Smooth muscle cell of trachea (primary cell): ENCODE measurements at places on chromosomes 4 and X. TPM values are rescaled to one million over a fixed set of nuclear protein-coding genes. Genes with fewer than 3 reads are reported as not detected.

The MAGEA11 gene
- under 0.01 TPM in 1 of 2 replicates, not detected in the other for total RNA-seq

The CORIN gene
- total RNA-seq = 0.15 and 0.33 TPM in 2 replicates

The RUFY3 gene
- 77.2 and 98.5 TPM in 2 replicates for total RNA-seq

The MAEA gene
- total RNA-seq = 78.1 and 81.9 TPM in 2 replicates

The EBP gene
- total RNA-seq = 17.9 and 76.4 TPM in 2 replicates

The PGAM4 gene
- total RNA-seq = not detected in 2 replicates

The PDE6B gene
- 1.5 TPM in 1 of 2 replicates, not detected in the other for total RNA-seq

The TAF9B gene
- total RNA-seq = 25.1 and 43.1 TPM in 2 replicates

The RBM46 gene
- 0.15 and 0.17 TPM in 2 replicates for total RNA-seq

The DCHS2 gene
- total RNA-seq = 0.15 TPM in 1 of 2 replicates, not detected in the other

The TRIML2 gene
- total RNA-seq = 0.33 TPM in 1 of 2 replicates, not detected in the other

The STS gene
- 4.2 and 7.6 TPM in 2 replicates for total RNA-seq

The KLHL4 gene
- under 0.01 and 0.58 TPM in 2 replicates for total RNA-seq

The TRO gene
- 22.1 and 27.8 TPM in 2 replicates for total RNA-seq

The TGIF2LX gene
- total RNA-seq = not detected in 2 replicates

The PROM1 gene
- total RNA-seq = not detected in 2 replicates

The LUZP4 gene
- total RNA-seq = not detected in 2 replicates

The FAM184B gene
- under 0.01 TPM in 1 of 2 replicates, not detected in the other for total RNA-seq

The BEND2 gene
- total RNA-seq = not detected in 2 replicates

The FRMPD3 gene
- total RNA-seq = under 0.01 and 0.15 TPM in 2 replicates

The RNF128 gene
- 4.9 and 7.4 TPM in 2 replicates for total RNA-seq

The CLCN3 gene
- total RNA-seq = 53.4 and 69.8 TPM in 2 replicates

The HHIP gene
- total RNA-seq = 0.29 TPM in 1 of 2 replicates, not detected in the other

The TMSB15B gene
- total RNA-seq = 3.0 and 9.9 TPM in 2 replicates

The AFM gene
- not detected in 2 replicates for total RNA-seq

The ZNF182 gene
- 3.0 and 4.4 TPM in 2 replicates for total RNA-seq

The CASP6 gene
- total RNA-seq = 28.8 and 48.9 TPM in 2 replicates

The ADRA2C gene
- 0.29 and 0.50 TPM in 2 replicates for total RNA-seq

The UNC5C gene
- total RNA-seq = 2.5 and 4.9 TPM in 2 replicates

The UGT2B17 gene
- total RNA-seq = not detected in 2 replicates

The SSX2B gene
- total RNA-seq = not detected in 2 replicates

The XK gene
- total RNA-seq = under 0.01 TPM in 2 replicates

The HMGN5 gene
- total RNA-seq = 0.17 and 1.6 TPM in 2 replicates

The ABLIM2 gene
- total RNA-seq = under 0.01 TPM in 1 of 2 replicates, not detected in the other

The ERAS gene
- total RNA-seq = not detected in 2 replicates

The MMRN1 gene
- total RNA-seq = 1.6 TPM in 1 of 2 replicates, not detected in the other

The SSX1 gene
- not detected in 2 replicates for total RNA-seq

The LRRC66 gene
- total RNA-seq = 0.83 and 1.5 TPM in 2 replicates

The OTUD6A gene
- total RNA-seq = not detected in 2 replicates

The LRCH2 gene
- total RNA-seq = 6.9 and 11.9 TPM in 2 replicates

The F11 gene
- total RNA-seq = not detected in 2 replicates

The REELD1 gene
- not detected in 2 replicates for total RNA-seq

The BRS3 gene
- total RNA-seq = not detected in 2 replicates

The VSIG1 gene
- total RNA-seq = not detected in 2 replicates

The ASB9 gene
- 1.2 and 2.5 TPM in 2 replicates for total RNA-seq

The USP11 gene
- total RNA-seq = 49.3 and 51.9 TPM in 2 replicates

The NR0B1 gene
- 0.58 and 4.1 TPM in 2 replicates for total RNA-seq

The ETDA gene
- not detected in 2 replicates for total RNA-seq

The SPATA4 gene
- total RNA-seq = 0.15 and 0.17 TPM in 2 replicates

The ZNF732 gene
- 0.17 and 0.29 TPM in 2 replicates for total RNA-seq

The TASL gene
- not detected in 2 replicates for total RNA-seq

The GDPD2 gene
- not detected in 2 replicates for total RNA-seq

The IL13RA2 gene
- 44.8 and 103 TPM in 2 replicates for total RNA-seq
